Stimulated activated CD8-positive, alpha-beta memory T cell treated with anti-CD3 and anti-CD28 coated beads, Interleukin-7, amount 100 ng/mL, for 1 hour (primary cell): ENCODE measurements at places on chromosomes 3 and 15.

- DNase-seq = no peak
These were observed 560.4 kb upstream of the CCDC54 start for GRCh38 chr3:106816838-106817237.

GRCh38 chr3:94159062-94159828, 96.4 kb downstream of the NSUN3 start:
- DNase-seq = no peak

DNA sequence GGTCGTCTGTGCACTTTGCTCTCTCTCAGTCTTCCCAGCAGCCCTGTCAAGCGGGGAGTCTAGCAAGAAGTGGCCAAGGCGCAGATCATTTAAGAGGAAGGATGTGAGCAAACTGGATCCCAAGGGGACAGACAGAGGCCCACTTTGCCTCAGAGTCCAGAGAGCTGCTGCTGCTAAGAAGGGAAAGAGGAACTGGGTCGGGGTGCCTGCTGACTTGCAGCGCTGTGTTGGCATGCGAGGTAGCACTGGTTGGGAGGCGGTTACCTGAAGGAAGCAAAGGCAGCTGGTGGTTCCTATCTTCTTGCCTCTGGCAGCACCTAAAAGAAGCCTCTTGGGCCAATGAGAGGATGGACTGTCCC, 28.1 kb downstream of the SMAD3 start:
- no peak for DNase-seq

- no peak for DNase-seq
These were observed 401.9 kb upstream of the ROBO2 start for GRCh38 chr3:76638006-76638405.

DNA sequence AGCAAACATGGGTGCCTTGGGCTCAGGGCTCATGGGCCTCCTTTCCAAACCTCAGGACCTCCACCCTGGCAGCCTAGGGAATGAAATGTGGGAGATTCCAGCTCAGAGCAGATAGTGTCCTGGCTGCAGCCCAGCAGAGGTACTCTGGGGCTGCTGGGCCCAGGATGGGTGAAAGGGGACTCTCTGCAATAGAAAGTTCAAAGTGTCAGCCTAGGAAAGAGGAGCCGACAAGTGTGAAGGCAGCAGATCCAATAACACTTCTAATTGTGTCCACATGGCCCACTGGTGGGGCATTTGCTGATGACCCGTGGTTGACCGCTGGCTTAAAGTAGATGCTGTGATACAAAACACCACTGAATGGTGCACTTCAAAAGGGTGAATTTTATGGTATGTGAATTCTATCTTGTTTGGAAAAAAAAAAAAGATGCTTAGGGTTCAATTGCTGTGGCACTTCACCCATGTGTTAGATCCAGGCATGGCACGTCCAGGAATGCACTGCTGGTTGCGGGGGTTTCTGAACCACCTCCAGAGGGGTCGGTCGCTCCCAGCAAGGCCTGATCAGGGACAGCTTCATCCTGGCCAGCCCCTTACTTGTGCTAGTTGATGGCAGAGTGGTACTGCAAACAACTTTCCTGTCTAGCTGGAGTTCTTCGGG, 20.9 kb downstream of the AMOTL2 start:
- DNase-seq = no peak
